ENCODE measurements at places on chromosomes 5 and 9. TPM values are rescaled to one million over a fixed set of nuclear protein-coding genes. Genes with fewer than 3 reads are reported as not detected.

The C9orf153 gene
- polyA plus RNA-seq: 0.22 TPM

The FRMPD1 gene
- 1.1 TPM for polyA plus RNA-seq

The PFN3 gene
- 7.4 TPM for polyA plus RNA-seq

The OR2S2 gene
- not detected for polyA plus RNA-seq

The TSSK1B gene
- 0.09 TPM for polyA plus RNA-seq

The PGM5 gene
- polyA plus RNA-seq: 35.4 TPM

The IFNA2 gene
- not detected for polyA plus RNA-seq

The PCDHGA5 gene
- polyA plus RNA-seq: 2.6 TPM

The POLR3G gene
- polyA plus RNA-seq: 2.1 TPM

The LHX6 gene
- 4.5 TPM for polyA plus RNA-seq

The N4BP3 gene
- polyA plus RNA-seq: 4.8 TPM

The ARL15 gene
- polyA plus RNA-seq: 30.0 TPM

The CEL gene
- polyA plus RNA-seq: 4.0 TPM

The CD14 gene
- 8.4 TPM for polyA plus RNA-seq

The CENPH gene
- 21.6 TPM for polyA plus RNA-seq

The TNC gene
- 366 TPM for polyA plus RNA-seq

The WNK2 gene
- polyA plus RNA-seq: 34.0 TPM

The GRM6 gene
- polyA plus RNA-seq: 1.0 TPM

The SRP19 gene
- 79.4 TPM for polyA plus RNA-seq

The ANKRD31 gene
- polyA plus RNA-seq: 0.54 TPM

The AQP7 gene
- 23.6 TPM for polyA plus RNA-seq

The HMCN2 gene
- polyA plus RNA-seq: 1.3 TPM

The ABHD17B gene
- 33.1 TPM for polyA plus RNA-seq

The MVB12B gene
- polyA plus RNA-seq: 15.4 TPM

The PDE6A gene
- polyA plus RNA-seq: 0.14 TPM

The KIF27 gene
- polyA plus RNA-seq: 19.1 TPM

The BTNL3 gene
- 0.20 TPM for polyA plus RNA-seq

The ACOT12 gene
- polyA plus RNA-seq: 1.3 TPM

The GAPT gene
- polyA plus RNA-seq: 1.1 TPM

The ANKRD33B gene
- 1.9 TPM for polyA plus RNA-seq

The PHF2 gene
- polyA plus RNA-seq: 40.4 TPM

The MARCHF6 gene
- 227 TPM for polyA plus RNA-seq

The NTNG2 gene
- polyA plus RNA-seq: 0.40 TPM

The TAL2 gene
- 3.0 TPM for polyA plus RNA-seq

The PCDHB10 gene
- polyA plus RNA-seq: 4.8 TPM
